ENCODE measurements at places on chromosomes 13 and 19.

GRCh38 chr13:65943708-65944107 is 1286.4 kb downstream of the PCDH9 start:
- no peak for DNase-seq

- no peak for DNase-seq
Observed at GRCh38 chr19:50394017-50394416, 9.9 kb downstream of the POLD1 start.

GRCh38 chr13:78604782-78605611 is 1.6 kb upstream of the POU4F1 start:
- DNase-seq: no peak

GRCh38 chr19:35013041-35013819 is 13.1 kb downstream of the GRAMD1A start:
- DNase-seq: peak; percentile 65

DNA sequence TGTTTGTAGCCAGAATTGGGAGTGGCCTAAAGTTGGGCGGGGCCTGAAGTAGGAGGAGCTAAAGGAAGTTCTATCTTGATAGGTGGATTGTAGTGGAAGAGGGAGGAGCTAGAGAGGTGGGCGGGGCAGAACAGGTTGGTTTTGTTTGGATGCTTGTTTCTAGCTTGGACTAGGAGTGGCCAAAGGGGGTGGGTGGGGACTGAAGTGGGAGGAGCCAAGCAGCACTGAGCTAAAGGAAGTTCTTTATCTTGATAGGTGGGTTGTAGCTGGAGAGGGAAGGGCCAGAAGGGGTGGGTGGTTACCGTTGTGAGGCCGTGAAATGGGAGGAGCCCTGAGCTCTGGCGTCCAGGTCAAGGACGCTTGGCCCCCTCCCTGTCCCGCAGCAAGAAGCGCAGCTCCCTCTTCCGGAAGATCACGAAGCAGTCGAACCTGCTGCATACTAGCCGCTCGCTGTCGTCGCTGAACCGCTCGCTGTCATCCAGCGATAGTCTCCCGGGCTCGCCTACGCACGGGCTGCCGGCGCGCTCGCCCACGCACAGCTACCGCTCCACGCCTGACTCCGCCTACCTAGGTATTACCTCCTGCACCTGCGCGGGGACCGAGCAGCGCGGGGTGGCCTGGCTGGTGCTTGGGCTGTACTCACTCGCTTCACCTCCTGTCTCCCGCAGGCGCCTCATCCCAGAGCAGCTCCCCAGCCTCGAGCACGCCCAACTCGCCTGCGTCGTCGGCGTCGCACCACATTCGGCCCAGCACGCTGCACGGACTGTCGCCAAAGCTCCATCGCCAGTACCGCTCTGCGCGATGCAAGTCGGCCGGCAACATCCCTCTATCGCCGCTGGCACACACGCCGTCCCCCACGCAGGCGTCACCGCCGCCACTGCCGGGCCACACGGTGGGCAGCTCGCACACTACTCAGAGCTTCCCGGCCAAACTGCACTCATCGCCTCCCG is 8.0 kb downstream of the DNASE2 start:
- DNase-seq: no peak

DNA sequence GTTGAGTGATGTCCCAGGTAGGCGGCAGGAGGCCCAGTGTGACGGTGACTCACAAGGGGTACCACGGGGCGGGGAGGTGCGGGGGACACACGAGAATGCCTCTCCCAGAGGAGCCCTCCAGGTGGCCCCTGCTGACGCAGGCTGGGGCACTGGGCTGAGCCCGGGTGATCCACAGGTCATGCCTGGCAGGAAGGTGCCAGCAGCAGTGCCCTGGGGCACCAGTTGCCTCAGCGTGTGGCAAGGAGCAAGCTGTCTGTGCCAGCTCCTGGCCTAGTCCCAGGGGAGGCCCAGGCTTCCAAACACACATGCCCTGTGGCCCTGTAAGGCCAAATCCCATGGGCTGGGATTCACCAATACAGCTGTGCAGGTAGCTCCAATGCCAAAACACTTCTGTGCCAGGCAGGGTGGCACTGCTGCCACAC is 28.0 kb downstream of the AKT2 start:
- no peak for DNase-seq

DNA sequence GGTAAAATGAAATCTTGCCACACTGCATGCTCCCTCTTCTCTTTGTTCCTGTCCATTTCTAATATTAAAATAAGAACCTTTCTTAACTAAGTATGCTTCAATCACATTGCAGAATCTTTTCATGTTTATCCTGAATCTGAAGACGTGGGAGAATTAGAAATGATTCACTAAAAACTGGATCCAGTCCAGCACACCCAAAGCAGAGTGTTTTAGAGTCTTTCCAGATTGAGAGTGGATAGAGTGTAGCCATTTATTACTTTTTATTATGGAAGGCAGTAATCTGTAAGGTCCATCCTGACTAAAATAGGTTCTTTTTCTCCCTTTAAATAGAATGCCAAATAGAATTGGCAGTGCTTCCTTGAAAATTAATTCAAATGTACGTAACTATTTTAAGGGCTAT is 453.5 kb downstream of the TDRD3 start:
- DNase-seq: peak; percentile 78

GRCh38 chr19:19618219-19619051 is at the start of gene PBX4:
Gene PBX4 (minus strand): TSS chr19:19618687. CDS start chr19:19618629, 58 bp downstream.
- DNase-seq: peak; percentile 99

- no peak for DNase-seq
Observed at GRCh38 chr19:1073063-1073955, 6.3 kb downstream of the ARHGAP45 start.

DNA sequence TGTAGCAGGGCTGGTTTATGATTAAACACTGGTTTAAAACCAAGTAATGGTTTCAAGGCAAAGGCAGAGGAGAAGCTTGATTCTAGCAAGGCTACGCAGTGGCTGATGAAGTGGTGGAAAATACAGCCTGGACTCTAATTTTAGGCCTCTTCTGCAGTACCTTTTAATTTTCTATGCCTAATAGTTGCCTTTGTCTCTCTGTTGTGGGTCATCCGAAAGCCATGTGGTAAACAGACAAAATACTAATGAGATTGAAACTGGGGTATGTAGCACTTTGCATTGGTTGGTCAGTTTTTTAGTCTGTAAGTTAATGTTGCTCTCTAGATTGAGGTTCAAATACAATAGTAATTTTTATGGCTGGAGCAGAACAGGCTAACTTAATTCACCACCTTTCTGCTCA is 3.3 kb downstream of the LMO7 start:
- DNase-seq: no peak

GRCh38 chr13:48281556-48281955 is 22.0 kb upstream of the RB1 start:
- no peak for DNase-seq

- no peak for DNase-seq
Observed at GRCh38 chr13:103431856-103432255, 365.6 kb upstream of the SLC10A2 start.

GRCh38 chr13:66212511-66212910 is 1017.6 kb downstream of the PCDH9 start:
- no peak for DNase-seq

GRCh38 chr13:50072676-50073075 is 57.4 kb downstream of the KCNRG start:
- no peak for DNase-seq

- DNase-seq: no peak
Observed at GRCh38 chr13:32857689-32858088, 158.5 kb upstream of the KL start.

DNA sequence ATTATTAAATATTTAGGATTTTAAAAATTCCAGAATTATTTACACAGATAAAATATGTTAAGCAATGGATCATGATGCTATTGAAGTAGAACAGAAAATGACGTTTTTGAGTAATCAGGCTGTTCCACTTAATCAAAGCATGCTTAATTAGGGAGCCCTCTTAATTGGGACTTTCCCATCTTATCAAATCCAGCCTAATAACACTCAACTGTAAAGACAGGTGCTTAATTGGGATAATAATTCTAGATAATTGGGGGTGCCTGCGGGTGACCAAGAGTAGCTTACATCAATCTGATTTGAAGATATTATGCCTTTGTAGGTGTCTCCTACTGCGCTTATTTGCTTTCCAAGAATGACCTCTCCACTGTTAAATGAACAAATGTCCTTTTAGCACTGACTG is 742.2 kb upstream of the SLITRK6 start:
- no peak for DNase-seq

- no peak for DNase-seq
Observed at GRCh38 chr13:93450761-93451160, 224.2 kb downstream of the GPC6 start.

DNA sequence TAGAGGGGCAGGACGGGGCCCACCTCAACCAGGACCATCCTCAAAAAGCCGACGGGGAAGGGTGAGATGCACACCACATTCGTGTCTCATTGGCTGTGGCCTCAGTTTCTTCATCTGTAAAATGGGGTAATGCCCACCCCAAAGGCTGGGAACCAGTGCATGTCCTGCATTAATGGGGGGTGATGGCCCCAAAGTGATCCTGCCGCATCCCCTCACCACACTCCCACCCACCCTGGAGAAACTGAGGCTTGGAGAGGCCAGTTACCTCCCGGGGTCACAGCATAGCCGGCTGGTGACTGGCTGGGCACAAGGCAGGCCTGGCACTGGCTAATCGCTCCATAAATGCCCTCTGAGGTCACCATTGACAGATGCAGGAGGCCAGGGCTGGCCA is 640 bp upstream of the MIDN start:
- DNase-seq: no peak

GRCh38 chr19:39710333-39710890 is 6.1 kb downstream of the LGALS14 start:
- no peak for DNase-seq

GRCh38 chr13:113582841-113583631 is 1.5 kb upstream of the TFDP1 start:
- no peak for DNase-seq

DNA sequence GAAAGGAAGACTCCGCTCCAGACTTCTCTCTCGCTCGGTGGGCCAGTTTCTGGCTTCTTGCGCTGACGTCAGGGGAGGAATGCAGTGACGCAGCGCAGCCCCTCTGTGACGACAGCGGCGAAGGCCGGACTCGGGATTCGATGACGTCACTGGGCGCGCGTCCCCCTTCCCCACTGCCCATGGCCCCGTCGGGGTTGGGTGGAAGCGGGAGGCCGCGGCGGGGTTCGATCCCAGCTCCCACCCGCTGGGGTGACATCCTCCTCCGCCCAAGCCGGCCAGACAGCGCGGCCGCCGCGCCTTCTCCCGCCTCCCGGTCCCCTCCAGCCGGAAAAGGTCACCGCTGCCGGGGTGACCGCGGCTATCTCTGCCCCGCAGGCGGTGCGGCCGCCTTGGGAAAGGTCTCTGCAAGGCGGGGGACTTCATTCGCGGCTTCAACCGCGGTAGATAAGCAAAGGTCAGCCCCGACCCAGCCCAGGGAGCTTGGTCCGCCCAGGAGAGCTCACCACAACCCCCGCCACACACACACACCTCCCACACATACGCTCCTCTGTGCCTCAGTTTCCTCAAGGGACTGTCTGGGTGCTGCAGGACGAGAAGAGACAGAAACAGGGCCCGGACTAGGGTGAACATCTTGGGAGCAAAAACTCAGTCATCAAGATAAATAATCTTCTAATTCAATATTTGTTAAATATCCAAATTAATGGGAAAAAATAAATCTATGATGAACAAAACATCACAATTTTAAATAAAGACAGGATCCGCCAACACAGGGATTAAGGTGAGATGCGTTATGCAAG is 844 bp upstream of the RFX1 start:
- DNase-seq: no peak

GRCh38 chr13:19863323-19864023 is at the start of gene ZMYM5:
Gene ZMYM5 (minus strand): TSS chr13:19863649. CDS start chr13:19852180, 11,469 bp downstream.
- peak; percentile 100 for DNase-seq

DNA sequence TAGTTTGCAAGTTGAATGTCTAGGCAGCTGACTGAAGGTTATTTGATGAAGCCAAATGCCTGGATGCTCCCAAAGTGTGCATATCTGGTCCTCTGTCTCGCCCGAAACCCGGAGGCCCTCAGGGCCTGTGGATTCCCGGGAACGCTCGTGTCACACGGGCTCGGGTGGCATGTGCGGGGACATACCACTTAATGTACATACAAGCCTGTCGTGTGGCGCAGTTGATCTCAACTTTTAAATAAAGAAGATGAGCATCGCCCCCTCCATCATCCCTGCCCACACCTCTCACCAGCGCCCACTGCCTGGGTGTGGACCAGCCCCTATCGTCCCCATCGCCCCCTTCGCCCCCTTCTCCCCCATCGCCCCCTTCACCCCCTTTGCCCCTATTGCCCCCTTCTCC is 33.9 kb downstream of the ATP11A start:
- no peak for DNase-seq

DNA sequence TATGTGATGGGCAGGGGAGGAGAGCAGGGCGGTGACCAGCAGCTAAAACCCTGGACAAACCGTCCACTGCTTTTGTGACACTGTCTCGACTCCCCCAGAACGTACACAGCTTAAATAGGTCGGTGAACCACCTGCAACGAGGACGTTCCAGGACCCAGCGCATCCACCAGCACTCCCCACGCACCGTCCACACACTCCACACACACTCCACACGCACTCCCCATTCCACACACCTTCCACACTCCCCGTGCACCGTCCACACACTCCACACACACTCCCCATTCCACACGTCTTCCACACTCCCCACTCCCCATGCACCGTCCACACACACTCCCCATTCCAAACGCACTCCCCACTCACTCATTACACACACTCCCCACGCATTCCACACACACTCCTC is 38.3 kb upstream of the C13orf46 start:
- DNase-seq: no peak

GRCh38 chr13:109227344-109227940 is 558.9 kb downstream of the IRS2 start:
- no peak for DNase-seq

DNA sequence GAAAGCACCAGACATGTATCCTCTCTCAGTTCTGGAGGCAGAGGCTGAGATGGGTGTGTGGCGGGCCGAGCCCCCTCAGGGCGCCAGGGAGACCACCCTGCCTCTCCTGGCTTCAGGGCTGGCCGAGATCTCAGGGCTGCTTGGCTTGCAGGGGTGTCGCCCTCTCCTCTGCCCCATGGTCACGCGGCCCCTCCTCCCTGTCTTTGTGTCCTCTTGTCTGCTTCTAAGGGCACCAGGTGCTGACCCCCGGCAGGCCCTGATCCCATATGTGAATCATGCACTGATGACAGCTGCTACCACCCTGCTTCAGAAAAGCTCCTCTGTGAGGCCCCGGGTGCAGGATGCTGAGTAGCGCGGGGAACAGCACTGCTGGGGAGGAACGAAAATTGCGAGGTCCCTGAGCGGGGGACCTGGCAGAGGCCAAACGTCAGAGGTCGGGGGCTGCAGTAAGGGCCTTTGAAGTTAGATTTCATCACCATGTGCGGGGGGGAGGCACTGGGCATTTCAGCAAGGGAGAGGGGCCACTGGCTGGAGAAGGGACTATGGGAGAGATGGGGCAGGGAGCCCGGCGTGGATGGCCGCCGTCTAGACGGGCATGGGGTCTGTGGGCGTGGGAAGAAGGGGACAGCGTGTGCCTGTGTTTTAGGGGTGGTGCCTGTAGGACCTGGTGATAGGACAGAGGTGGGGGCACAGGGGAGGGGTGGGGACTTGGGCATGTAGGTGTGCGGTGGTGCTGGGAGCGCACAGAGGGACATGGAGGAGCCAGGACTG is 125.2 kb downstream of the KDM4B start:
- no peak for DNase-seq

Measured in lung (tissue), 17 donors.